ENCODE measurements at places on chromosomes 13 and 19. TPM values are rescaled to one million over a fixed set of nuclear protein-coding genes. Genes with fewer than 3 reads are reported as not detected.

GRCh38 chr19:41918095-41918494 lies 10.2 kb downstream of the ERFL start:
- peaks cover 85% of the 10 kb centered on the region for H3K27me3 ChIP-seq
- H3K36me3 ChIP-seq = no peaks in the 10 kb centered on the region
- no peak overlapping the region for H3K4me3 ChIP-seq

DNA sequence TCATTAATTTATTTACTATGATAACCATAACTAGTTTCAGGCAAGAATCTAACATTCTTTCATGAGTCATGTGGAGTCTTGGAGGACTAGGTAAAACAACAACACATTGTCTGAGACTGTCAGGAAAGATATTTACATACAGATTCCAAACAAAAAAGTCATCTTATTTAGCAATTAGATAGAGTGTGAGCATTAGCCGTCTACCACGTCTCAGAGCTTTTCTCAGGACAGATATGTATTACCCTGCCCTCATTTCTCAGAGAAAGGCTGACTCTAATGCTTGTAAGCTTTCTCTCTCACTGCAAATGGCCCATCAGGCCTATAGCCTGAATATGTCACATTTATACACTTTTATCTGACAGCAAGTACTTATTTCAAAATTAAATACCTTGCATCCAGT lies 312.1 kb upstream of the PCDH20 start:
- no peak overlapping the region for H3K27ac ChIP-seq
- H3K4me3 ChIP-seq = no peak overlapping the region
- DNase-seq = no peak
- H3K4me1 ChIP-seq = no peaks in the 10 kb centered on the region

GRCh38 chr19:1064661-1065605 lies 2.0 kb upstream of the ARHGAP45 start:
- no peak overlapping the region for H3K27ac ChIP-seq
- peak; percentile 68 for DNase-seq
- H3K36me3 ChIP-seq = no peaks in the 10 kb centered on the region

- peak; percentile 35 for DNase-seq
- H3K36me3 ChIP-seq = no peaks in the 10 kb centered on the region
- 0 out of 2 replicates have a peak overlapping the region, but pooled peaks have one; percentile 23 for H3K27ac ChIP-seq
- H3K4me3 ChIP-seq = no peak overlapping the region
- no peaks in the 10 kb centered on the region for H3K27me3 ChIP-seq
- peaks cover 16% of the 10 kb centered on the region for H3K4me1 ChIP-seq
Measured at GRCh38 chr13:77872995-77873394, 45.6 kb downstream of the EDNRB start.

GRCh38 chr13:110266431-110266809 lies 40.5 kb downstream of the COL4A1 start:
- peaks cover 41% of the 10 kb centered on the region for H3K36me3 ChIP-seq
- H3K4me3 ChIP-seq = no peak overlapping the region
- DNase-seq = no peak
- H3K4me1 ChIP-seq = peaks cover 45% of the 10 kb centered on the region
- H3K27ac ChIP-seq = no peak overlapping the region

Gene CGB3
- total RNA-seq = not detected

Gene PEG3
- total RNA-seq = not detected

Data from IMR-90 (cell line).